ENCODE measurements at places on chromosomes 2 and 18.

GRCh38 chr2:41880561-41881243 is 167.1 kb upstream of the PKDCC start:
- no peak for DNase-seq

GRCh38 chr18:75679331-75679730 is 251.8 kb upstream of the SMIM21 start:
- no peak for DNase-seq

DNA sequence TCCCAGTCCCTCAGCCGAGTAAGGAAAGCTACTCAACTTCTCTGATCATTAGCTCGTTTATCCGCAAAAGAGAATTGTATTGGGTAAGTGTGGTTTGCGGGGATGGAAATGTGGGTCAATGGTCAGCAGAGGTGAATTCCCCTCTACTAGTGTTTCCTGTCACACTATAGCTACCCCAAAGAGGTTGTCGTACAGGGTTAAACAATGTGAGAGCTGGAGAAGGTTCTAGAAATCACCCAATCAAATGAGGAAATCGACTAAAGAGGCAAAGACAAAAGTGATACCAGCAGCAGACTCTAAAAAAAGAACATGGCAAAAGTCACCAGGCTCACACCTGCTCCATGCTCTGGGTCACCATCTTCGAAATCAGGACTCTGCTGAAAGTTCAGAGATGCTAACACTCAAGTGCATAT is 144.7 kb upstream of the ITGA4 start:
- DNase-seq, result no peak

GRCh38 chr18:72672364-72673184 is 128.4 kb upstream of the CBLN2 start:
- no peak for DNase-seq
